ENCODE measurements at places on chromosomes 7 and 10.

DNA sequence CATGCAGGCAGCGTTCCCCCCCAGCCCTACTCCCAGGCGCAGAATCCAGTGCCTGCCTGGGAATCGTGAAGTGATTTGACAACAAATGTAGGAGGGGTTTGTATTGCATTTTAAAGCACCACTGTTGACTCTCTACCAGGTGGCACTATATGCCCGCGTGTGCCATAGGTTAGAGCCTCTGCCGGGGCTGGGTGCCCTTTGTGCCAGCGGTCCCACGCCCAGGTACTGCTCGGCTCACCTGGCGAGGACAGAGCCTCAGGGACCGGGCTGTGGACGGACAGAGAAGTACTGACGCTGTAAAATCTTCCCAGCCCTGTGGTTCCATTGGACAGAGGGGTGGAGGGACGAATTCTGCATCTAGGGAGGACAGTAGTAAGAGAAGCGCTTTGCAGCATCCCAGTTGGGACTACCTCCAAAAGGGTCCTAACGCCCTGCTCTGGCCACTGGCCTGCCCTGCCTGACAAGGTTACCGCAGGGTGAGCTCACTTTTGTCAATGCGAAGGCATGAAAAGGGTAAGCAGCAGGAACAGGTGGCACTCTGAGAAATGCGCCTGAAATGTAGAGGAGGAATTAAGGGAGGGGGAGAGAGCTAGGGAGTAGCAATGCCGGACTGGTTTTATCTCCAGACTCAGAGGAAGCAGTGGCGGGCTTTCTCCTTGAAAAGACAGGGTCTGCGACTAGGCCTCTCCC, 788 bp upstream of the CACNA2D1 start:
- no peak for DNase-seq

DNA sequence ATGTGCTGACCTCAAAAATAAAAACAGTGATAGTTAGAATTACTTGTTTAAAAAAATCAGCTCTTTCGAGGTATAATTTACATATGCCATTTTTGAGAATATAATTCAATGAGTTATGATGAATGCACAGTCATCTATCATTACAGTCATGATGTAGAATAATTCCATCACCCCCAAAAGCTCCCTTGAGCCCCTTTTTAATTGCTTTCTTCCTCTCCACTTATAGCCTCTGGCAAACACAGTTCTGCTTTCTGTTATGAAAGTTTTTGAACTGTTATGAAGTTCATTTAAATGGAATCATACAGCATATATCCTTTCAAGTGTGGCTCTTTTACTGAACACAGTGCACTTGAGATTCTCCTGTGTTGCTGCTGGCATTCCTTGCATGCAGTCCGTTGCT, 41.4 kb downstream of the PRTFDC1 start:
- no peak for DNase-seq

- DNase-seq: no peak
Observed at GRCh38 chr7:12066004-12066403, 145.1 kb upstream of the TMEM106B start.

DNA sequence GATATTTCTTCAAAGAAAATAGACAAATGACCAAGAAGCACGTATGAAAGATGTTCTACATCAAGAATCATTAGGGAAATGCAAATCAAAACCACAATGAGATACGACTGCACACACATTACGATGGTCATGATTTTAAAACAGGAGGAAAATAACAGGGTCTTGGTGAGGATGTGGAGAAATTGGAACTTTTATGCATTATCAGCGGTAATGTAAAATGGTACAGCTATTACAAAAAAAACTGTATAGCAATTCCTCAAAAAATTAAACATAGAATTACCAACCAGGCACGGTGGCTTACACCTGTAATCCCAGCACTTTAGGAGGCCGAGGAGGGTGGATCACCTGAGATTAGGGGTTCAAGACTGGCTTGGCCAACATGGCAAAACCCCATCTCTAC, 178.8 kb upstream of the NEBL start:
- no peak for DNase-seq

GRCh38 chr10:13949844-13950542, 363.2 kb downstream of the PRPF18 start:
- DNase-seq: no peak

GRCh38 chr10:114708717-114709335, 50.8 kb upstream of the ABLIM1 start:
- DNase-seq: no peak
